ENCODE measurements at places on chromosomes 16 and 17. TPM values are rescaled to one million over a fixed set of nuclear protein-coding genes. Genes with fewer than 3 reads are reported as not detected.

Gene RAB37
- total RNA-seq = 3.5 TPM

Gene NECAB2
- total RNA-seq = 1.2 TPM

Gene ST6GALNAC1
- total RNA-seq = not detected

Gene TBC1D3I
- not detected for total RNA-seq

Gene FGF11
- total RNA-seq = 20.7 TPM

Gene TUBG2
- total RNA-seq = 20.5 TPM

Gene GLIS2
- total RNA-seq = 1.5 TPM

- no peak for DNase-seq
Measured at GRCh38 chr17:31787857-31788570, 71.0 kb downstream of the COPRS start.

GRCh38 chr16:47694543-47694942 is 233.4 kb downstream of the PHKB start:
- DNase-seq = no peak

GRCh38 chr17:77446940-77447634 is 306.3 kb downstream of the SEC14L1 start:
- DNase-seq = no peak

DNA sequence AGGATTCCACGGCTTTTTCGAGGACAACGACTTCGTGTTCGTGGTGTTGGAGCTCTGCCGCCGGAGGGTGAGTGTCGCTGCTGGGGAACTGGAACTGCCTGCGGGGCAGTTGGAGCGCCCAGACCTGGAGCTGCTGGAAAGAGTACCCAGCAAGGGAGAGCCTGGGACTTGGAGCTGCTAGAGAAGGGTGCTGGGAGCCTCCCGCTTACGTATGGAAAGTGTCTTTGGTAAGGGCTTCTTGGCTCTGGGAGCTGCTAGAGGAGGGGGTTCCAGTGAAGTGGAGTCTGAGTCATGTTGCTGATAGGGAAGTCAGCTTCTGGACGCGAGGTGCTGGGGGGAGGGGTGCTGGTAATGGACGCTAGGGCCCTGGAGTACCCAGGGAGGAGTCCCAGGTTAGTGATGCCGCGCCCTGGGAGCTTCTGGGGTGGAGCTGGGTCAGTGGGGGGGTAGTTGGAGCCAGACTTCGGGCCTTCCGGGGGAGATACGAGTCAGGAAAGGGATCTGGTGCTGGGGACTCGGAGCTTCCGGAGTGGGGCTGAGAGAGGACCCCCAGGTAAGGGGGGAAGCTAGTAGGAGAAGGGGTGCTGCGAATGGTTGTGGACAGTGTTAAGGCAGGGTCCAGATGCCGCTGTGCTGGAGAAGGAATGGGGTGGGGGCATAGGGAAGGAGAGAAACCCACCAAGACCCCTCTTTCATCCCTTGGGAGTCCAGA is 741 bp downstream of the PLK1 start:
- peak; percentile 81 for DNase-seq

DNA sequence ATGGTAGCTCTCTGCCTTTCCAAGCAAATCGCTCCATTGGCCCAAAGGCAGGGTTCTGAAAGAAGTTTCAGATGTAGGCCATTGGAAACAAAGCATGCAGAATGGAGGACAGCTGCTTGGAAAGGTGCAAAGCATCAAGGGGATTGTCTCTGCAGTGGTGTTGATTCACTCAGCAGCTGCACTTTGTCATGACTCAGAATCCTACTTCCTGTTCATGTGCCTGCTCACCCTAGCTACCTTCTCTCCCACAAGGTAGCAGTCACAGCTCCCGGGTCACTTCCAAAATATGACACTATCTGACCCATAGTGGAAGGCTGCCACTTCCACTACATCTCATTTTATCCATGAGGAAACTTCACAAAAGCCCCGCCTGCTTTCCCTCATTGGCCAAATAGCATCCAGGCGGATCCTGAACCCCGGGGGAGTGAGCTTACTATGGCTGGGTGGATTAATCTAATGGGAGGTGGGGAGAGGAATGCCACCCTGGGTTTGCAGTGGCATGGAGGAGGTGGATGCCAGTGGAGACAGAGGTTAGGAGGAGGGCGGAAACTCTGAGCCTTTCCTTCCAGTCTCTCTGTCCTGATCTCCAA is 74.7 kb upstream of the NKD1 start:
- DNase-seq = no peak

- DNase-seq = peak; percentile 97
Measured at GRCh38 chr17:48054238-48055185, 6.4 kb downstream of the NFE2L1 start.

DNA sequence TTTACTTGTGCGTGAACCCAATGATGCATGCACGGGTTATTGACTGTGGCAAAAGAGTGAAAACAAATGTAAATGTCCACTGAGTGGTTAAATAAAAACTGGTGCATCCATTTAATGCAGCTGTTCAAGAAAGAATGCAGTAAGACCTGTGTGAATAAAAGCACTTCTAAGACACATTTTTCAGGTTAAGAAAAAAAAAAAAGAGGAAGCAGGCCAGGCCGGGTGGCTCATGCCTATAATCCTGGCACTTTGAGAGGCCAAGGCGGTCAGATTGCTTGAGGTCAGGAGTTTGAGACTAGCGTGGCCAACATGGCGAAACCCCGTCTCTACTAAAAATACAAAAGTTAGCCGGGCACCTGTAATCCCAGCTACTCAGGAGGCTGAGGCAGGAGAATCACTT is 11.8 kb downstream of the CNGB1 start:
- no peak for DNase-seq

DNA sequence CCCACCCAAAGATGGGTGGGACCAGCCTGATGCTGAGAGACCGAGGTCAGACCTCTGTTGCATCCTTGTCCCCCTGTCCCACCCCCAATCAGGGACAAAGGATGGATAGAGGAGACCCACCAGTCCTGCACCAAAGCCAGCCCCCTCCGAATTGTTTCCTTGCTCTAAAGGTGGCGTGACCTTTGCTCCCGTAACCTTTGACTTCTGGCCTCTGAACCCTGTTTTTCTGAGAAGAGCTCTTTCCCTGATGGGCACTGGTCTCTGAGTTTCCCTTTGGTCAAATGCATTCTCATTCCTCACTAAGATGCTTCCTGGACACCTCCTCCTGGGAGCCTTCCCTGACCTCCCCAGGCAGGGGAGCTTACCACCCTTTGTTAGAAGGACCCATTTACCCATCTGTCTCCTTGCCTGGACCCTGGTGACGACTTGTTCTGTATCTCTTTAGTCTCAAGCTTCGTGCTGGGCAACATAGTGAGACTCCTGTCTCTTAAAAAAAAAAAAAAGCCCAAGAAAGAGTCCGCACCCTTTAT is 5.3 kb upstream of the NEUROD2 start:
- DNase-seq = no peak

- no peak for DNase-seq
Measured at GRCh38 chr17:50440172-50440837, 14.3 kb downstream of the ACSF2 start.

DNA sequence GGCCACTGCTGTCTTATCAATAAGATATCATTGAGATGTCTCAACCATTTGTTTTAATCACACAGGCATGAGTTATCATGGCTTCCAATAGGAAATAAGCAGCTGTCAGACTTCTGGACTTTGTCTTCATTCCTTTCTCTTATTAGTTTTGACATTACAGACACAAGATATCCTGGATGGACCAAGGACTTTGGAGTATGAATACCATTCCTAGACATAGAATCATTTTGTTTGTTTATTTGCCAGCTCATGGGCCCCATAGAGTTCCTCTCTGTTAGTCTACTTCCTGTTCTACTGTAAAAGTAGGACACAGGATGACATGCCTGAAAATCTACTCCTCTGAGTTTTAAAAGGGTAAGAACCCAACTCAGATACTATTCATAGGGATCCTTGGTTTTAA is 77.7 kb upstream of the KCNJ16 start:
- no peak for DNase-seq

DNA sequence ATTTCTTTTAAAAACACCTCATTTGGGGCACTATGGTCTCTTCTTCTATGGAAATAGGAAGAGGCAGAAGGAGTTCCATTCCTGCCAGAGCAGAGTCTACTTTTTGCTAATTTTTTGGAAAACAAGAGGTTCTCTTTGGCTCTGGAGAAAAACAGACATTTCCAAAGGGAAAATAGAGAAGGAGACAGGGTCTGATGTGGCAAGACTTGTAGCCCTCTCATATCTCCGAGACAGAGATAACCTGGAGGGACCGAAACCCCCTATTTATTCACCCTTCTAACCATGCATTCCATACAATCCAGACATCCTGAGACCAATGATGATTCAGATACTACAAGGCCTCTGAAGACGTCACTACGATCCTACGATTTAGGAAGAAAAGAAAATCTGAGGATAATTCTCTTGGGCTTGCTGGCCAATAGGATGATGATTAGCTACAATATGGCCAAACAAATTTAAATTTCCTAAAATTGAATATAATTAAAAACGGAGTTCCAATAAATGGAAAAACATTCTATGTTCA is 70.2 kb downstream of the HIC1 start:
- DNase-seq = no peak

DNA sequence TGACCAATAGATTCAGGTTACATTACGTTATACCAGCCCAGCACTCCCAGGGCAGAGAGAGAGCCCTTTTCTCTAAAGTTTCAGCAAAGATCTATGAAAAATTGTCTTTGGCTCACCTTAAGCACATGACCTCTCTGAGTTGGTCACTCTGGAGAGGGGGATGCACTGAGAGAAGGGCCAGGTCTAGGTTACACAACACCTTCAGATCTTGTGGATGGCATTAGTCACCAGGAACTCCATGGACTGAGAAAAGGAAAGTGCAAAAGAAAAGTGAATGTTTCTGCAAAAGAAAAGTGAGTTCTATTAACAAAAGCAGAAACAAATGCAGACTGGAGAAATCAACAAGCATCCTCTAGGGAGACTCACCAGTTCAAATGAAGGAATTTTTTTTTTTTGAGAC is 253.3 kb upstream of the SALL1 start:
- DNase-seq = no peak

GRCh38 chr16:79328402-79329165 is 272.0 kb downstream of the MAF start:
- DNase-seq = peak; percentile 68

GRCh38 chr17:18261146-18261515 is 669 bp downstream of the MIEF2 start:
- peak; percentile 84 for DNase-seq

All from H7 (cell line).